ENCODE measurements at places on chromosomes 4 and X.

DNA sequence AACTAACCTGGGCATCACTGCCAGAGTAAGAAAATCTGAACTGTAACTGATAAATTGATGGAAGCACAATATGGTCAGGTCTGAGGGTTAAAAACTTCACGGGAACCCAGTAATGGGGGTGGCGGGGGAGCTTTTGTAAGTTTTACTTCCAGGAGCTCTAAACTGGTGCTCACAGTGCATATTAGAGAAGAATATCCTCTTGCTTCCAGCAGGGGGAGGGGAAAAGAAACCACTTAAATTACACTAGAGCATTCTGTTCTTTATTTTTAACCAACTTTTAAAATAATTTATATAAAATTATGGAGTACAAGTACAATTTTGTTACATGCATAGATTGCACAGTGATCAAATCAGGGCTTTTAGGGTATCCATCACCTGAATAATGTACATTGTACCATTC lies 33.7 kb downstream of the WDR17 start:
- DNase-seq, result no peak

GRCh38 chr4:75232546-75232945 lies 281.7 kb downstream of the RCHY1 start:
- DNase-seq, result no peak

GRCh38 chr4:152734699-152735050 lies 44.9 kb downstream of the TIGD4 start:
- DNase-seq, result no peak

GRCh38 chr4:97153042-97153441 lies 990.2 kb downstream of the STPG2 start:
- DNase-seq, result no peak

DNA sequence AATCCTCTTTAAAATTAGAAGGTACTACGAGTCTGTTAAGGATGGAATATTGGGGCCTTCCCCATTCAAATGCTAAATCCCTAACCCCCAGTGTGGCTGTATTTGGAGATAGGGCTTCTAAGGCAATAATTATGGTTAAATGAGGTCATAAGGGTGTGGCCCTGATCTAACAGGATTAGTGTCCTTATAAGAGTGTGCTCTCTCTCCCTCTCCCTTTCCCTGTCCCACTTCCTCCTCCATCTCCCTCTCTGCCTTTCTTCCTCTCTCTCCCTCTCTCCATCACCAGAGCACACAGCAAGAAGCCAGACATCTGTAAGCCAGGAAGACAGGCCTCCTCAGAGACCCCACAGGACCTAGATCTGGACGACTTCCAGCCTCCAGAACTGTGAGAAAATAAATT lies 116.9 kb downstream of the COL25A1 start:
- no peak for DNase-seq

DNA sequence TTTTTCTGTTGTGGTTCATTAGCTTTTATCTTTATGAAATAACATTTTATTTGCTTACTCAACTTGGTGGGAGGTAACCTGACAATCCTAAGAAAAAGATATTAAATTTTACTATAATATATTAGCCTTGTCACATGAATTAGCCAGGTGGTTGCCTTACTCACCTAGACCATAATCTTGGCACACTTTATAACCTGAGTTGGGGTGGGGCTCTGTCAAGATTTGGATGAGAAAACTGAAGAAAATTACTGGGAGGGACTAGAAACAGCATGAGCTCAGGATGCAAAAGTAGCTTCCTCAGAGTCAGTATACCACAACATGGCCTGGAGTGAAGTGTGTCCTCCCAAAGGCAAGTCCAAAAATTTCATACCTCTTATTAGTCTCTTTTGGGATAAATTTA lies 164.9 kb upstream of the ANXA3 start:
- DNase-seq, result no peak

DNA sequence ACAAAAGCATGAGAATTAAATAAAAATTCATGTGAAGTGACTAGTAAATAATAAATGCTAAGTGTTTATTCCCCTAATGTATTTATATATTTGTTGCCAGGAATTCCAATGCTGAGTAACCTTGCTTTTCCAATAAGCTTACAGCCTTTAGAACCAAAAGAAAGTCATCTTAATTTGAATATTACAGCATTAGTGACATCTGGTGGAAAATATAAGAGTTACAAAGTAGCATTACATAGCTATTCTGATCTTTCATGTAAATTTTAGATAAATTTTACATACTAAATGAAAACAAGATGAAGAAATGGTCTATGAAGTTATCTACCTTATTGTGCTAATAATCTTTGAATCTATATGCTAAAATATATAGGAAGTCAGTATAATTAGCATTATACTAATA lies 10.4 kb downstream of the MAD2L1 start:
- no peak for DNase-seq

GRCh38 chr4:123378794-123379193 lies 17.8 kb upstream of the SPRY1 start:
- no peak for DNase-seq

GRCh38 chr4:52244103-52244775 lies 193.1 kb downstream of the SPATA18 start:
- DNase-seq, result no peak

DNA sequence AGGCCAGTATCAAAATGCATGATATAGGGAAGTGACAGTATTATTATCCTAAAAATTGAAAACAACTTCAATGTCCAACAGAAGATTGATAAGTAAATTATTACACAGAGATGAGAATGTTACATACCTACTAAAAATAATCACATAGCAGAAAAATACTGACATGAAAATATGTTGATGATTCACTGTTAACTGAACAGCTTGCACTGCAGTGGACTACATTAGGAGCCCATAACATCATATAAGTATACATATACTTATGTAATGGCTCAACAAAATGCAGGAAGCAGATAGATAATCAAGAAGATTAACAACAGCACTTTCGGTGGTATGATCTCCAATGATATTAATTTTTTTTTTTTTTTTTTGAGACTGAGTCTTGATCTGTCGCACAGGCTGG lies 7.1 kb downstream of the CLOCK start:
- DNase-seq, result no peak

DNA sequence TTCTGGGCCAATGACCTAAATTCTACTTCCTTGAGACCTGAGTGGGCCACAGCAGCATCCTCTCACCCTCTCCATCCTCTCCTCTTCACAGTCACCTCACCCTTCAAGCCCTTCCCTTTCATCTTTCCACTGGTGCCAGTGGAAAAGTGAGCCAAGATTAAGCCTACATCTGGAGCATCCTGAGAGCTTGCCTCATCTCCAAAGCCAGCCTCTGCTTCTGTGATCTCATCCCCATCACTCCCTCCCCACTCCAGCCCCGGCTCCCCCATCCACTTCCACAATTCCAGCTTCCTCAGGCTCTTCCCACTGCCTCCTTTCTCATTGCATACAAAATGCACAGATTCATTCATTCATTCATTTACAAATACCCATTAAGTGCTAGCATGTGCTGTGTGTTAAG lies 10.1 kb upstream of the RASL11B start:
- no peak for DNase-seq

- no peak for DNase-seq
These were observed 8.1 kb upstream of the SMS start for GRCh38 chrX:21932292-21933002.

DNA sequence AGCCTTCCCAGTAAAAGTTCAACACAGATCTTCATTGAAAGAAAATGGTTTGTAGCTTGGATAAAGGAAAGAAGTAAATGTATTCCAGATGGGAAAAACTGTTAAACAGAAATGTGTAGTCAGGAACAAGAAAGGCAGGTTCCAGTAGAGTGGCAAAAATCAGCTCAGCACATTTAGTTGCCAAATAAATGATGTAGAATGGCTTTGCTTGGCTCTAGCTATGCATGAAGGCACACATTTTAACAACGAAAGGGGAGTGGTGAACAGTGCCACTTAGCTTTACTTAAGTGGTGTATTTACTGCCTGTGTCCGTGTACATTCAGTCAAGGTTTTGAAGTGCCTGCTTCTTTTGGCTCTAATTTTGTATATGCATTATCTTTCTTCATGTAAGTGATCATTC lies 644.5 kb upstream of the ATOH1 start:
- no peak for DNase-seq

GRCh38 chr4:84309191-84309590 lies 189.9 kb downstream of the NKX6-1 start:
- no peak for DNase-seq

GRCh38 chr4:41141900-41142299 lies 72.4 kb downstream of the APBB2 start:
- DNase-seq, result no peak

DNA sequence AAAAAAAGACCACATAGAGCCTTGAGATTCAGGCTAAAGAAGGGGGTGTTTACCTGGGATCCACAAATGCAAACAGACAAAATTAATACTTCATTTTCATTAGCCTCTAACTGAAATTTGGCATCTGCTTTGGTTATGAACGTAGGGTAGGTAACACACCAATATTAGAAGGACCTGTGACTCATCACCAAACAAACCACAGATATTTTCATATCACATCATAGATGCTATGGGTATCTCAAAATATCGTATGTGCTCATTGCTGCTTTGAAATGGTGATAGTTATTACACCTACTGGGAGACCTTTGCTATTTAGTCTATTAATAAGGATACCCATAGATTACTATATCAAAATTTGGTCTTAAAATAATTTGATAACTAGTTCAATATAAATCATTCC lies 180.6 kb upstream of the MAP3K15 start:
- DNase-seq, result no peak

GRCh38 chr4:76499461-76499860 lies 64.4 kb downstream of the SHROOM3 start:
- DNase-seq, result no peak
